Motor neuron (in vitro differentiated cells): ENCODE measurements at places on chromosomes 7 and 10. TPM values are rescaled to one million over a fixed set of nuclear protein-coding genes. Genes with fewer than 3 reads are reported as not detected.

MMP21 gene
- not detected in 2 replicates for total RNA-seq

LRWD1 gene
- 20.7 and 23.5 TPM in 2 replicates for total RNA-seq

DNA sequence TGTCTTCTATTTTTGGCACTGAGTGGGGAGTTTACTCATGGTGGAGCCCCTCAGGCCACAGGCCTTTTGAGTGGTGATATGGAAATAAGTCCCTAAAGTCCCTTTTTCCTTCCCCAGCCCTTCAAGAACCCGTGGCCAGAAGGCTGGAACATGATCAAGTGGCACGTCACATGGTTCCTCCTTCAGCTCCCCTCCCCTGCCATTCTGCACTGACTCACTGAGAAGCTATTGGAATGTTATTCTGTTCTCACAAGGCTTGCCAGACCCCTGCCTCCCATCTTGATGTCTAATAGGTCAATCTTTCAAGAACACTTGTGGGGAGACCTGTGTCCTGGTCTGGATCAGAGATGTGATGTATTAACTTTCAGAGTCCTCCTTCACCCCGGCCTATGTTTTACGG is 279.8 kb downstream of the SEC23IP start:
- no peak for ATAC-seq

GRCh38 chr10:59072038-59072437 is 104.4 kb upstream of the PHYHIPL start:
- no peak for ATAC-seq

DNA sequence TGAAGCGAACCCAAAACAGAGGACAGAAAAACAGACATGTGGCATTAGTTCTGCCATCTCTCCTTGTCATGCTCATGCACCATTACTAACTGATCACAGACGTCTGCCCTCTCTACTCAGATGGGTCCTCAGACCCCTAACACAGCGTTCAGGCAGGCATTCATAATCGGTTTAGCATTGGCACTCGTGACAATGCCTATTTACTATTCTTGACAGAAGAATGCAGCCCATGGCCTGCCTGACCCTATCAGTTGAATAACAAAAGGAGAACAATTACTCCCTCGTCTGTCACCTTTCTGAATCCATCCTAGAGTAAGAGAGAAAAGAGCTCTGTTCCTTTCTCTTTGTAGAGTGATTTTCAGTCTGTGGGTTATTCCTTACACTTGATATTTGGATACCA is 194.6 kb upstream of the PHYHIPL start:
- peak; percentile 86 for ATAC-seq
